Naive B cell (primary cell): ENCODE measurements at places on chromosomes 6 and 20.

DNA sequence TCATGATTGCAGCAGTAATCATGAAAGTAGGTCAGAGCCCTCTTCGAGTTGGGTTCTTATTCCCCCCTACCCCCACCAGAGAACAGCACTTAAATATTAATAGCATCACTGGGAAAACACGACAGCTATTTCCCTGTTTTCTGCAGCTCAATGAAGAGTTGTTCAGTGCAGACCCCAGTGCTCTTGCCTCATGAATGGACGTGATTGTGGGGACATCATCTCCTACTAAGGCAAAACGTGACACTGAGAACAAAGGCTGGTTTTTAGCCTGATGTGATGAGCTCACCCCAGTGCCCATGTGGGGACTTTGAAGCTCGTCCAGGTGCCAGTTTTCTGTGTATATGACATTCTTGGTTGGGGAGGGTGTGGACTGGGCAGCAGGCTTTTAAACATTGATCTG is 105.9 kb downstream of the SLC35F1 start:
- no peak for DNase-seq

- no peak for DNase-seq
Measured at GRCh38 chr20:25258828-25259227, 10.9 kb downstream of the PYGB start.

DNA sequence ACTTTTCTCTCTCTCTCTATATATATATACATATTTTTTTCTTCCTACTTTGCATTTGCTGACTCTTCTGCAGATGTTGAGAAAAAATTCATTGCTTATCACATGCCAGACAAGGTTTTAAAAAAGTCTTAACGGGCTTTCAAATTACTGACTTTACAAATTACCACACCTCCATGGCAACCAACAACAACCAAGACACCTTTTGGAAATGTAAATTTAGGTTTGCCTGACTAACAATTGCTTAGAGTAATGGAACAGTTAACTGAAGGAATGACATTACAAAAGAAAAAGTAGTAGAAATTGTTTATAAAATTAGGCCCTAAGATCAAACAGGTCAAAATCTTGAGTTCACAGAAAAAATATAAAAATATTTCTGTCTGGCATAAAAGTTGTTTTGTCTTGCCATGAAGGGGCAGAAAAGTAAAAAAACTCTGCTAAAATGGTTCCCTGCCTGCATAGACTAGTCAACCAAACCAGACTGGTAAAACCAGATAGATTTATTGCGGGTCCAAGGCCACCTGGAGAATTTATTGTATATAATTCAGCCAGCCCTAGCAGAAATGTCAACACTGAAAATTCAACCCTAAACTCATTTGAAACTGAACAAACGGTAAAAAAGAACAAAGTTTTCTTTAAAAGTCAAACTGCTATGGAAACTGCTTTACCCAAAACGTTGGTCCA is 92.8 kb upstream of the FRMD1 start:
- DNase-seq = no peak

GRCh38 chr6:103983860-103984259 is 875.9 kb downstream of the HACE1 start:
- no peak for DNase-seq

GRCh38 chr6:22529866-22530265 is 39.5 kb upstream of the HDGFL1 start:
- no peak for DNase-seq

DNA sequence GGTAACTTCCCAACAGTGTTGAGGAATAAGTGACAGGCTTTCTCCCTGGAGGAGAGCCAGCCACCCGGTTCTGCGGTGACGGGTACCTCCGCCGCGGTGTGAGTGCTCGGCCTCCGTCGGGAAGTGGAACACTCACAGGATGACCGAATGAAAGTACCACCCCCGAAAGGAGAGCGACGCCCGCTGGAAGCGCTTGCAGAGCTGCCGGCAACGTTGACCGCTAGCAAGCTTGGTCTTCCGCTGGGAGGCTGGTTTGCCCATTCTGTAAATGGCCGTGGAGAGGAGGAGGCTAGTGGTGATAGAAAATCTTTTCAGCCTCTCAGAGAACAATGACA is 614 bp upstream of the TMEM242 start:
- peak; percentile 5 for DNase-seq

GRCh38 chr6:46381057-46381456 is 110.2 kb downstream of the RCAN2 start:
- no peak for DNase-seq

DNA sequence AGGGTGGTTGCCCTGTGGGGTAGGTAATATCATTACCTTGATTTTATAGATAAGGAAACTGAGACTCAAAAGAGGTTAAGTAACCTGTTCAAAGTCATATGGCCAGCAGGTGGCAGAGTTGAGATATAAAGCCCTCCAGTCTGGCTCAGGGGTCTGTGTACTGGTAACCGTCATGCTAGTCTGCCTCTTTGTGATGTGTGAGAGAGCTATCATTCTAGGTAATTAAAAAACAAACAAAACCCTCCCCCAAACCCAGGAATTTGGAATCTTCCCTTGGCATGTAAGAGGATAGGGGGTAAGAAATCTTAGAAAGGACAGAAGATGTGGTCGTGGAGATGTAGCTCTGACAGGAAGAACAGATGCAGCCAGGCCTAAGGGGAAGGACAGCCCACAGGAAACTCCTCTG is 206.0 kb downstream of the CDC5L start:
- DNase-seq = peak; percentile 13

DNA sequence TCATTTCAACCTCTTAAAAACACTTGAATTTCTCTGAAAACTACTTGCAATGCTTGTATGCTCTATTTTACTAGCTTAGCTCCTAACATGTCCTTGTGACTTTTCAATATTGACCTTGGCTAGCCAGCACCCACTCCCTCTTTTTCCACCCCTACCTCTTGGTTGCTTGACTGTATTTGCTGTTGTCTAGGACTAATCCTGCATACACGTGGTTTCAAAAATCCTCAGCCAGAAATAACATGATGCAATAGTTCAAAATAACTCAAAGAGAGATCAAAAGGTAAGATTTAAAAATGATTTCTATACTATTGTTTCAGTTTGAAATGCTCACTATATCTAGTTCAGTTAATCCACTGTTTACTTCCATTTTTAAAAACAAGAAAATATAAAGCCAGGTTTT is 102.3 kb upstream of the TBX18 start:
- no peak for DNase-seq

- DNase-seq = no peak
Measured at GRCh38 chr20:42589976-42590639, 599.6 kb downstream of the PTPRT start.

DNA sequence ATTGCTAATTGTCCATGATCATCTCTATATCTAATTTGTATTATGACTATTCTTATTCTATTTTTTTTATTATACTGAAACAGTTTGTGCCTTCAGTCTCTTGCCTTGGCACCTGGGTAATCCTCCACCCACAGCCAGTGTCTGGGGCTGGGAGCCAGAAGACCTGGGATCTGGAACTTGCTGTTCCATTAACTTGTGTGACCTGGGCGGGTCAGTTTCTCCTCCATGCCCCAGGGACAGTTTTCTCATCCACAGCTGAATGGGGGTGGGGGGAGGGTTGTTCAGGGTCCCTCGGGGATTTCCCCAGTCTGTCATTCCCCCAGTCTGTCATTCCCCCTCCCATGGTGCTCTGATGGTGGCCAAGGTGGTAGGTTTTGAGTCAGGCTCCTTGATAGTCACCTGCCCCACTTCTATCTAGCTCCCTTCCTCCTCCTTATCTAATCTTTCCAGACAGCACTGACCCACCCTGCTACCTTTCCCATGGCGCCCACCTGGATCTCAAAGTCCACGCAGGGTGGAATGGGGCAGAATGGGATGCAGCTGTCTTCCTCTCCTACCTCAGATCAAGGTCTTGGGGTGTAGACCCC is 10.9 kb downstream of the ITPR3 start:
- DNase-seq = no peak

DNA sequence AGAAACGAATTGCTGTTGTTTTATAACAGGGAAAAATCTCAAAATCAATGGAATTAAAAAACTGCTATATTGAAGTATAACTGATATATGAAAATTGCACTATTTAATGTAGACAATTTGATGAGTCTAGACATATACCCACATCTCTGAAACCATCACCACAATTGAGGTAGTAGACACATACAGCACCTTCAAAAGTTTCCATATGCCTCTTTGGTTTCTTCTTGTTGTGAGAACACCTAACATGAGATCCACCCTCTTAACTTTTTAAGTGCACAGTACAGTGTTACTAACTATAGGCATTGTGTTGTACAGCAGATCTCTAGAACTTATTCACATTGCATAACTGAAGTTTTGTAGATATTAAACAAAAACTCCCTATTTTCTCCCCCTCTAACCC is 14.0 kb upstream of the SLC17A5 start:
- no peak for DNase-seq

GRCh38 chr6:84033523-84034451 is at the start of gene MRAP2:
Gene MRAP2, plus strand, starts transcription at chr6:84033772. Its CDS starts 21,547 bp downstream, at chr6:84055319.
- no peak for DNase-seq

GRCh38 chr20:35497780-35498189 is 31.7 kb downstream of the C20orf173 start:
- DNase-seq = no peak

DNA sequence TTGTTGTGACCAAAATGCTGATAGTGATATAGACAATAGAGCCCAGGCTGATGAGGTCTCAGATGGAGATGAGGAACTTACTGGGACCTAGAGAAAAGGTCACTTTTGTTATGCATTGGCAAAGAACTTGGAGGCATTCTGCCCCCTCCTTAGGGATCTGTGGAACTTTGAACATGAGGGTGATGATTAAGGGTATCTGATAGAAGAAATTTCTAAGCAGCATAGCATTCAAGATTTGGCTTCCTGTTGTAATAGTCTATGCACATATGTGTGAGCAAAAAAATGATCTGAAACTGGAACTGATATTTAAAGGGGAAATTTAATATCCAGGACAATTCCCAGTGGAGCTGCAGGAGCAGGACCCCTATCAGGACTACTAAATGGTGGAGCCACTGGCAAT is 17.1 kb downstream of the HLA-A start:
- DNase-seq = no peak

DNA sequence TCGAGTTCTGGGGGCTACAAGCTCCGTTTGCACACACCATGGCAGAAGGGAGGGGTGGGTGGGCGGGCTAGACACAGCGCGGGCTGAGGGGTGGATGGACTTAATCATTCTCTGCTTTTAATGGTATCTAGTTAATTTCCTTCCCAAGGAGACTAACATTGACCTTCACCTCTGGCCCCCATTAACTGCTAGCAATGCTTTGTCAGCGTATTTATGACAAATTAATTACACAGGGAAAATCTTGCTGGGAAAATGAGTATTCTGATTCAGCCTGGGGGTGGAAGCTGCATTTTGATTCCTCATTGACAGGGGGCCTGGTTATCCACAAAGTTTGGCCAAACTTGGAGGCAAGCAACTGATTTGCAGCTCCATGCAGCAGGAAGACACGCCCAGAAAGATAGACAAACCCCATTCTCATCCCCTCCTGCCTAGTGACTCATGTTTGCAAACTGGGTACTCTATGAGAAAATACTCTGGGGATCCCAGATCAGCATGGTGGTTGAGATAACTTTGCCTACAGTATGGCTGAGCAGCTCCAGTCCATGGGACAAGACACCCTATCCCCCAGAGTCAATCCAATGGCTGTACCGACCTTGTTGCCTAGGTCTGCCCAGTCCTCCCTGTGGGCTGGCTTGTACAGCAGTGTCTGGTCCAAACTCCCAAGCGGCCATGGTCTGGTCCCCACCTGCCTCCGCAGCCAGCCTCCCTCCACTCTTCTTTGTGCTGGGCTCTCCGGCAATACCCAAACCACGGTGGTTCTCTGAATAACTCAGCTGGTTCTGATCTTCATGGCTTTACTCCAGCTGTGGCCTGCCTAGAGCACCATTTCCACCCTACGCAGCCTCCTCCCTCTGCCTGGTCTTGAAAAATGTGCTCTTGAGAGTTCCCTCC is 19.7 kb downstream of the ZBP1 start:
- no peak for DNase-seq

GRCh38 chr6:113765909-113766308 is 91.2 kb upstream of the MARCKS start:
- no peak for DNase-seq

- no peak for DNase-seq
Measured at GRCh38 chr6:12064131-12064530, 52.0 kb downstream of the HIVEP1 start.

DNA sequence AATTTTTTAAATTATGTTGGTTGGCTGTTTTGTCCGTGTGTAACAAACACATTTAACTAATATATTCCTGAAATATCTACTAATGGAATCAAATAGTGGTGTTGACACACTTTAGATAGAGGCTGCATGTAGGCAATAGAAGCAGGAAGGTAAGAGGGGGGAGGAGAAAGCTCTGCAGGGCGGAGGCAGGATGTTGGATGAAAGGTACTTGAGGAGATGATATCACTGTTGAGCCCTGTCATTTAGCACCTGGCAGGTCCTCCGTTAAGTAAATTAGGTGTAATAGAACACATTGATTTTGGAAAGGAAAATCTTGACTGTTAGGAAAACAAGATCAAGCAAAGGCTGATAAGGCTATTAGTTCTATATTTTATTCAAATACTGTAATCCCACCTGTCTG is 618.7 kb downstream of the PKHD1 start:
- no peak for DNase-seq

DNA sequence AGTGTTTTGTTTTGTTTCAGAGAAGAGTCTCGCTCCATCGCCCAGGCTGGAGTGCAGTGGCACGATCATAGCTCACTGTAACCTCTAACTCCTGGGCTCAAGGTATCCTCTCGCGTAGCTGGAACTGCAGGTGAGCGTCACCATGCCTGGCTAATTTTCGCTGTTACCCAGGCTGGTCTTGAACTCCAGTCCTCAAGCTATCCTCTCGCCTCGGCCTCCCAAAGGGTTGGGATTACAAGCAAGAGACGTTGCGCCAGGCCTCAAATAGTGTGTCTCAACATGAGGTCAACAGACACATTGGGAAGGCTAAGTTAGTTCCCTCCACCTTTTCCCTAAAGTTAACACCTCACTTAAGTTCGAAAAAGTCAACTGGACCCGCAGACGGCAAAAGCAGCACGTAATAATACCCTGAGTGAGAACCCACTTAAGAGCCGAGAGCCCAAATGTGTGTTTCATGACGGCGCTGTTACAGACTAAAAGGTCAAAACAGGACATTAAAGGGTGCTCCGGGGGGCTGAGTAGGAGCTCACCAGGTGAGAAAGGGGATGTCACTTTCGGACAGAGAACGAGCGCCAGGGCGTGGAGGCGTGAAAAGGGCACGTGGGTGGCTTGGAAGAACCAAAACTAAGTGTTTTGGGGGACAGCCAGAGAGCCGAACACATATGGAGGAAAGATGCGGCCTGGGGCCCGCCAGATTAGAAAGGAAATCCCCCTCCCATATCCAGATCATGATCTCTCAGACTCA is 499 bp downstream of the TTI1 start:
- DNase-seq = no peak
